ENCODE measurements at places on chromosomes 3 and 15.

DNA sequence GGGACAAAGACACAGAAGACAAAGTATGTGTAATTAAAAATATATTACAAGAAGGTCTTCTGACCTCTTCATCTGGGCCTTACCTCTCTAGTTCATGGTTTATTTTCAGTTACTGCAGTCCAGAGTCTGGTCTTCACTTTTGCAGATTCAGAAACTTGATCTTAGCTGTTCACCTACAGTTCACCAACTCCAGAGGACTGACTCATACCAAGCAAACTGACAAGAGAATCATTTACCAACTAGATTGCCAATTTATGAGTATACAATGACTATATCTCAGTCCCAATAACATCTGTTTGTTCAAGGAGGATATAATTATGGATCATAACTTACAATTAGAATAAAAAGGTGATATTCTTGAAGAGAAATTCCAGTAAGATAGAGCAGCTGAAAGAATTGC lies 9.0 kb downstream of the P2RY1 start:
- H3K36me3 ChIP-seq: no peaks in the 10 kb centered on the region
- H3K27ac ChIP-seq: no peak overlapping the region
- H3K4me1 ChIP-seq: no peaks in the 10 kb centered on the region
- H3K27me3 ChIP-seq: peaks cover 17% of the 10 kb centered on the region
- DNase-seq: no peak

DNA sequence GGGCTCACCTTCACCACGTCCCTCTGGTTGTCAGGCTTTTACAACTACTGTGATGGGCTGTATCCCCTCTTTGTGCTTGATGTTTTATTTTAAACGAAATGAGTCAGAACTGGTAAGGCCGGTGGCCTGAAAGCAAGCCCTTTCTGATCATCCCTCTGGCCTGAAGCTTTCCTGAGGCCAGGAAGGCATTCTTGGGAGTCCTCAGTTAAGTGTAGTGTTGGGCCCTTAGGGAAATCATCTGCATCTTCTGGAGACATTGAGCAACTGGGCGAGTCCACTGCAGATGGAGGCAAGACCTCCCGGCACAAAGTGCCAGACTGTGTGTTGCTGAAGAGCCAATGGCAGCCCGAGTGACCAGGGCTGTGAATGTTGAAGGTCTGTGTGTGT lies 33.0 kb upstream of the AMOTL2 start:
- no peak overlapping the region for H3K27ac ChIP-seq
- peaks cover 12% of the 10 kb centered on the region for H3K4me1 ChIP-seq
- peaks cover 3% of the 10 kb centered on the region for H3K36me3 ChIP-seq
- no peak overlapping the region for H3K4me3 ChIP-seq

DNA sequence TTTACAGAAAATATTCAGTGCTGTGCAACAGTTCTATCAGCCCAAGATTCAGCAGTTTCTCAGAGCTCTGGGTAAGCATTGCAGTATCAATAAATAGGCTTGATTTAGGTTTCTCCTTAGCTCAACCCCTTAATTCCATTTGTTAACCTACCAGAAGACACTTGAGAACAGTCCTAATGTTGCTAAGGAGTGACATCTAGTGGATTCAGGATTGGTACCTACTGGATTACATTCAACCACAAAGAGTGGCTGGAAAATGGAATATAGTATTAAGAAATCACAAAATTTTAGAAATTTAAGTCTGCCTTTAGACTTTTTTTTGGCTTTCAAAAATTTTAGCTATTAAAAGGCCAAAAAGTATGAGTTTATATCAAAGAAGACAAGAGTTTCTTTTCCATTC lies 34.7 kb downstream of the POLG start:
- peaks cover 15% of the 10 kb centered on the region for H3K36me3 ChIP-seq
- H3K4me3 ChIP-seq: no peak overlapping the region
- H3K4me1 ChIP-seq: no peaks in the 10 kb centered on the region
- no peak for DNase-seq
- no peaks in the 10 kb centered on the region for H3K27me3 ChIP-seq

DNA sequence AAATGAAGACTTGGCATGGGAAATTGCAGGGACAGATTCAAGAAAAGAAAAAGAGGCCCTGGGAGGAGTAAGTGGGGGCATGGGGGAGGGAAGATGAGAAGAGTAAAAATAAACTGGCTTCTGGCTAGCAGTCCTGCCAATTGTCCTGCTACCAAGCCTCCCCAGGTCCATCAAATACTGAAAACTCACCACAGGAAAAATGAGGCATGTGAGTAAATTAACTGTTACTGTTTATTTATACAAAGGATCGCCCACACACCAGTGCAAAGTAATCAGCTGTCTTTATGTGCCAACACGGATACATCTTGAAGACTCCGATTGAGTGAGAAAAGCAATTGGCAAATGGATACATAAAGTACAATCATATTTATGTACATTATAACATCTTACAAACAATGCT lies 10.7 kb upstream of the KLHL25 start:
- no peaks in the 10 kb centered on the region for H3K27me3 ChIP-seq
- H3K4me3 ChIP-seq: no peak overlapping the region
- no peaks in the 10 kb centered on the region for H3K4me1 ChIP-seq
- no peak overlapping the region for H3K27ac ChIP-seq

DNA sequence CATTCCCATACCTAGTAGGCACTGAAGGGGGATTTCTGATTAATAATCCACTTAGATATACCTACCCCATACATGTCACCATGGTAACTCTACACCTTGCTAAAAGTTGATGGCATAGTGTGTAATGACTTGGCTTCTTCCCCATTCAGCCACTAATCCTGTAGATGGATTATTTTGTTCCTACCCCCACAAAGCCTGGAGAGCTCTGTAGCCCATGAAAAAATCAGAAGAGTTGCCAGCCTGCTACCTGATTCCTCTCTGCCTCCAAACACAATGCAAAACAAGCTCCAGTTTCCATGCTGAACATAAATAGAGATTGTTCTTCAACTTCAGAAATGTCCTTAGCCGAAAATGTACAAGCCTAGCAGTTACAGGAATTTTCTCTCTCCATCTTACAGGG lies 98.9 kb upstream of the PFN2 start:
- DNase-seq: no peak
- no peak overlapping the region for H3K4me3 ChIP-seq

GRCh38 chr3:76028774-76029173 lies 243.4 kb upstream of the ZNF717 start:
- H3K36me3 ChIP-seq: no peaks in the 10 kb centered on the region
- no peak overlapping the region for H3K27ac ChIP-seq
- H3K4me1 ChIP-seq: peaks cover 24% of the 10 kb centered on the region

DNA sequence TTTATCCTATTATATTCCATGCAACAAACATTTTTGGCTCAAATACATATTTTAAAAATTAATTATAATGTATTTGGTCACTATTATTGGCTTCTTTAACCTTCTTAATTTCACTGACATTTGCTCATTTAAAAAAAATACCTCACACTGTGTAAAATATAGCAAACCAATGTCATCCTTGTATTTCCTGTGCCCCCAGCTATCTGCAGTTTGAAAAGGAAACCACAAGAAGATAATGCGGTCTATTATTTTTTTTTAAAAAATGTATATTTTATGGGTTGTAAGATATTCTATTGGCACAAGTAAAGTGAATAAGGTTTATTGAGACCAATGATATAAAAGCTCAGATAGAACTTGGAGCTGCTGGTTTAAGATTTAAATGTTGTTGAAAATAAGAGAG lies 904.2 kb downstream of the SI start:
- no peak overlapping the region for H3K27ac ChIP-seq
- H3K4me1 ChIP-seq: peaks cover 5% of the 10 kb centered on the region
- H3K27me3 ChIP-seq: no peaks in the 10 kb centered on the region
- H3K4me3 ChIP-seq: no peak overlapping the region
- no peak for DNase-seq

- H3K4me3 ChIP-seq: no peak overlapping the region
- H3K4me1 ChIP-seq: peaks cover 2% of the 10 kb centered on the region
- no peak for DNase-seq
- no peaks in the 10 kb centered on the region for H3K27me3 ChIP-seq
- H3K36me3 ChIP-seq: peaks cover 7% of the 10 kb centered on the region
Observed at GRCh38 chr15:79849789-79850188, 47.0 kb downstream of the MTHFS start.

GRCh38 chr3:52146811-52147210 lies 7.4 kb downstream of the POC1A start:
- H3K27me3 ChIP-seq: no peaks in the 10 kb centered on the region
- no peaks in the 10 kb centered on the region for H3K36me3 ChIP-seq

GRCh38 chr3:177463863-177464262 lies 266.6 kb upstream of the TBL1XR1 start:
- no peak overlapping the region for H3K4me3 ChIP-seq
- no peaks in the 10 kb centered on the region for H3K27me3 ChIP-seq
- no peak for DNase-seq
- H3K27ac ChIP-seq: peak overlapping the region; percentile 87
- H3K4me1 ChIP-seq: peaks cover 58% of the 10 kb centered on the region

GRCh38 chr15:65903296-65904073 lies 34.2 kb downstream of the RAB11A start:
- no peak overlapping the region for H3K4me3 ChIP-seq
- DNase-seq: no peak
- no peaks in the 10 kb centered on the region for H3K27me3 ChIP-seq
- H3K36me3 ChIP-seq: peaks cover 63% of the 10 kb centered on the region

GRCh38 chr3:194315965-194316361 lies 35.2 kb downstream of the CPN2 start:
- no peak overlapping the region for H3K27ac ChIP-seq
- H3K4me3 ChIP-seq: peak overlapping the region; percentile 72
- peaks cover 5% of the 10 kb centered on the region for H3K36me3 ChIP-seq
- H3K27me3 ChIP-seq: peaks cover 61% of the 10 kb centered on the region
- H3K4me1 ChIP-seq: peaks cover 25% of the 10 kb centered on the region

- H3K4me1 ChIP-seq: peaks cover 25% of the 10 kb centered on the region
- H3K36me3 ChIP-seq: no peaks in the 10 kb centered on the region
- H3K27ac ChIP-seq: peak overlapping the region; percentile 92
Observed at GRCh38 chr3:156825795-156826143, 384 bp upstream of the LEKR1 start.

GRCh38 chr15:78319588-78319987 lies 20.2 kb upstream of the SKIC8 start:
- no peaks in the 10 kb centered on the region for H3K36me3 ChIP-seq
- peaks cover 18% of the 10 kb centered on the region for H3K4me1 ChIP-seq
- H3K27ac ChIP-seq: no peak overlapping the region
- no peaks in the 10 kb centered on the region for H3K27me3 ChIP-seq
- H3K4me3 ChIP-seq: no peak overlapping the region

DNA sequence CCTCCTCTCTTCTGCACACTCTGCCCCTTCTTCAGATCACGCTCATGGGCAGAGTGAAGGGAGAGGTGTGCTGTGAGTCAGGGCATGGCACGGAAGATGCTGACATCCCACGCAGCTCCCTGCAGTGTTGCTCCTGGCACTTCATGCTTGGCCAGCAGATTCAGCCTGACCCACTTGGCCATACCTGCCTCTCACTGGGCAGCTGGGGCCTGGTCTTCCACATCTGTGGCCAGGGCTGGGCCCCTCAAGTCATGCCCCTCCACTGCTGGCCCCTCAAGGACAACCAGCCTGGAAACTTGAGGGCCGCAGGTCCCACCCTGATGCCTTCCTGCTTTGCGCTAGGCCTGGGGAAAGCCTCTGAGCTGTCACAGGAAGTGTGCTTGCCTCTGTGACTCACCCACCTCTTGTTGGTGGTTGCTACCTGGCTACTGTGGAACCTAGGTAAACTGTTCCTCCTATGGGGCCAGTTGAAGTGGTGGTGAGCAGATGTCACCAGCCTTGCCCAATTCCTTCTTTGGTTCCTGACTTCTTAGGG lies 48.7 kb downstream of the BSN start:
- DNase-seq: peak; percentile 62
- no peak overlapping the region for H3K27ac ChIP-seq
- H3K27me3 ChIP-seq: no peaks in the 10 kb centered on the region
- no peak overlapping the region for H3K4me3 ChIP-seq

- H3K4me3 ChIP-seq: no peak overlapping the region
- DNase-seq: no peak
- no peaks in the 10 kb centered on the region for H3K27me3 ChIP-seq
- H3K27ac ChIP-seq: no peak overlapping the region
- peaks cover 8% of the 10 kb centered on the region for H3K36me3 ChIP-seq
Observed at GRCh38 chr3:41893977-41894376, 67.9 kb downstream of the ULK4 start.

GRCh38 chr15:93476491-93477177 lies 387.6 kb upstream of the RGMA start:
- no peak overlapping the region for H3K4me3 ChIP-seq
- DNase-seq: no peak
- no peak overlapping the region for H3K27ac ChIP-seq
- no peaks in the 10 kb centered on the region for H3K36me3 ChIP-seq
- H3K4me1 ChIP-seq: no peaks in the 10 kb centered on the region

GRCh38 chr3:10942690-10943205 lies 49.8 kb upstream of the SLC6A1 start:
- peaks cover 43% of the 10 kb centered on the region for H3K27me3 ChIP-seq
- H3K36me3 ChIP-seq: no peaks in the 10 kb centered on the region
- H3K27ac ChIP-seq: no peak overlapping the region
- no peak for DNase-seq
- peaks cover 3% of the 10 kb centered on the region for H3K4me1 ChIP-seq

DNA sequence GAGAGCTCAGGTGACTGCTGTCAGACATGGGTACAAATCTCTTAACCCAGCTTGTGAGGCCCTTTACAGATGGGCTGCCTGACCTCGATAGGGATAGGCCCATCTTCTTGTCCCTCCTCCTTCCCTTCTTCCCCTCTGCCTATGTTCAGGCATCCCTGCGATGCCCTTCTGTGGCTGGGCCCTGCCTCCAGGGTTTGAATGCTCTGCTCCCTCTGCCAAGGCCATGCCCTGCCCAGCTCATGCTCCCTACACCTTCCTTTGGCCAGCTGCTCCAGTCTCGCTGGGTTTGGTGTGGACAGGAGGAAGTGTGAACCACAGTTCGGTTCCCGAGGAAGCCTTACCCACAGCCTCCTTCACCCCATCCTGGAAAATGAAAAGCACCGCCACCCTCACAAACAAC lies 4.3 kb downstream of the FYCO1 start:
- DNase-seq: no peak
- no peak overlapping the region for H3K4me3 ChIP-seq
- H3K4me1 ChIP-seq: peaks cover 27% of the 10 kb centered on the region
- H3K27me3 ChIP-seq: no peaks in the 10 kb centered on the region

GRCh38 chr3:132134611-132135010 lies 99.8 kb upstream of the CPNE4 start:
- no peak for DNase-seq
- peaks cover 37% of the 10 kb centered on the region for H3K4me1 ChIP-seq
- H3K27ac ChIP-seq: peak overlapping the region; percentile 68
- no peaks in the 10 kb centered on the region for H3K27me3 ChIP-seq
- no peak overlapping the region for H3K4me3 ChIP-seq

All from osteocyte (in vitro differentiated cells).